ENCODE measurements at places on chromosomes 5 and 9.

- DNase-seq: no peak
These were observed 26.5 kb downstream of the LIX1 start for GRCh38 chr5:97115932-97116331.

GRCh38 chr9:7154003-7154619 is 396.3 kb downstream of the KDM4C start:
- DNase-seq: no peak

DNA sequence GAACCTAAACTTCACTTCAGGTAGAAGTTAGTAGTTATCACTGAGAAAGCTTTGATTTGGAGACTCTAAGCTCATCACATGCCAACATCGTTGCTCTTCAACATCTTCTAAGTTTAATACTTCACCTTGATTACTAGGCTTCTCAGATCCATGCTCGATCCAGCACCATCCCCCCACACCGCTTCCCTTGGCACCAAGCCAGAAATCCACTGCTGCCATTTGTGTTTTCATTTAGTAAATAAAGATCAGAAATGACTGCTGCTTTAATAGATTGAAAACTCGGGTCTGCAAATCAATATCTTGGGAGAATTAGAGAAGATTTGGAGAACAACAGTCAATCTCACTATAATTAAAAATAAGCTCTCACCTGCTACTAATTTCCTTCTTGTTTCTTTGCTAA is 214.7 kb upstream of the NR4A3 start:
- no peak for DNase-seq

GRCh38 chr9:14089051-14089803 is 224.7 kb downstream of the NFIB start:
- DNase-seq: no peak

DNA sequence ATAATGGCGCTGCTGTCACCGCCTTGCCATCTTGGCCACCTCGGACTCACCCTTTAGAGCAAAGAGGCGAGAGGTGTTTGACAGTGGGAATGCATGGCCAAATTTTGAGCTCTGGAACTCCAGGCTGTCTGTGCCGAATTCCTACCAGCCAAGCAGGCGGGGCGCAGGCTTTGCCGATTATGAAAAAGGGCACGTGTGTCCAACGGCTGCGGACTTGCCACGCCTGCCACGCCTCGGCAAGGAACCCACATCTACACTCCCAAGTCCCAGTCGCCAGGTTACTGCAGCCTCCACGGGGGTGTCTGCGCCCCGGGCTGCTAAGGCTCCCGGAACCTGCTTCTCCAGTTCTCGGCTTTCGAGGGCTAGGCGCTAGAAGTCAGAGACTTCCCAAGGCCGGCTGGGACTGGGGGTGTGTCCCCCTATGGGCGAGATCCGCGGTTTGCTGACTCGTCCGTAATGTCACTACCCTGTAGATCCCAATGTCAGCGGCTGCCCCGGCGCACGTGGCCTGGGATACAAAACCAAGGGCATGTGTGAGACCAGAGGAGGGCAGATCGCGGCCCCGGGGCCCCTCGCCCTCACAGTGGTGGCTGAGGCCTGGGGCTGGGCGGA is 2.8 kb downstream of the NPR3 start:
- DNase-seq: no peak

DNA sequence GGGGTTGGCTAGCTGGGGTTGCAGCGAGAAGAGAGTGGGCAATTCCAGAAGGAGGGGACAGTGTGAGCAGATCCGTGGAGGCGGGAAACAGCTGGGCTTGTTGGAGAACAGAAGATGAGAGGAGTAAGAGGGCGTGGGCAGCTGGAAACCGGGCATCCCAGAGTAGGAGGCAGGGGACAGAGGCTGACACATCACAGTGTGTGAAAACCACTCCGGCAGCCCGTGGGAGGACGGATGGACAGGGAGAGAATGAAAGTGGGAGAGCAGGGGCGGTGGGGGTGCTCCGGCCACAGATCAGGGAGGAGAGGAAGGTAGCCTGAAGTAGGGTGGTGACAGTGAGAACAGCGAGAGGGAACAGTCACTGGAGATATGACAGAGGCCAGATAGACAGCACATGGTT is 8.3 kb upstream of the PSMB7 start:
- no peak for DNase-seq

DNA sequence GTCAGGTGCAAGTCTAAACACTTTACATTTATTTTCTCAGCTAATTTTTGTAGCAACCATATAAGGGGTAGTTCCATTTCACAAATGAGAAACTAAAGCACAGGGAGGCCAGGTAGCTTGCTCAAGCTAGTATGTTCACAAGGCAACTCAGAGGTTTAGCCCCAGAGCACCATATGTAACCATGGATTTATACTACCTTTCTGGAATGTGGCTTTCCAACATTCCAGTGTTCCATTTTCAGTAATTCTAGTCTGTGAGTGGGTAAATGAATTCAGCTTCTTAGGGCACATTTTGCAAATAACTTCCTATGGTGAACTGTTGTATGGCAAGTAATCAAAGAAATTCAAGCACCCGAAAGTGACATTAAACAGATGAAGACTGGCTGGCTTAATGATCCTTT is 25.0 kb upstream of the CAST start:
- DNase-seq: no peak

GRCh38 chr5:68217528-68217927 is 2.0 kb downstream of the PIK3R1 start:
- peak; percentile 26 for DNase-seq

DNA sequence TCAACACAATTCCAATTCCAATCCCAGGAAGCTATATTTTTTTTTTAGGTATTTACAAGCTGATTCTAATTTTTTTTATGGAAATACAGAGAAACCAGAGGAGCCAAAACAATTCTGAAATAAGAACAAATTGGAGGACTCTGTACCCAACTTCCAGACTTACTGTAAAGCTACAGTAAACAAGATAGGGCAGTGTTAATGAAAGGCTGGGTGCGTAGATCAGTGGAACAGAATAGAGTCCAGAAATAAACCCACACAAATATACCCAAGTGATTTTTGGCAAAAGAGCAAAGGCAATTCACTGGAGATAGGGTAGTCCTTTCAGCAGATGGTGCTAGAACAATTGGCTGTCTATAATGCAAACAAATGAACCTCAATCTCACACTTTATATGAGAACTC is 50.6 kb downstream of the WHRN start:
- no peak for DNase-seq

DNA sequence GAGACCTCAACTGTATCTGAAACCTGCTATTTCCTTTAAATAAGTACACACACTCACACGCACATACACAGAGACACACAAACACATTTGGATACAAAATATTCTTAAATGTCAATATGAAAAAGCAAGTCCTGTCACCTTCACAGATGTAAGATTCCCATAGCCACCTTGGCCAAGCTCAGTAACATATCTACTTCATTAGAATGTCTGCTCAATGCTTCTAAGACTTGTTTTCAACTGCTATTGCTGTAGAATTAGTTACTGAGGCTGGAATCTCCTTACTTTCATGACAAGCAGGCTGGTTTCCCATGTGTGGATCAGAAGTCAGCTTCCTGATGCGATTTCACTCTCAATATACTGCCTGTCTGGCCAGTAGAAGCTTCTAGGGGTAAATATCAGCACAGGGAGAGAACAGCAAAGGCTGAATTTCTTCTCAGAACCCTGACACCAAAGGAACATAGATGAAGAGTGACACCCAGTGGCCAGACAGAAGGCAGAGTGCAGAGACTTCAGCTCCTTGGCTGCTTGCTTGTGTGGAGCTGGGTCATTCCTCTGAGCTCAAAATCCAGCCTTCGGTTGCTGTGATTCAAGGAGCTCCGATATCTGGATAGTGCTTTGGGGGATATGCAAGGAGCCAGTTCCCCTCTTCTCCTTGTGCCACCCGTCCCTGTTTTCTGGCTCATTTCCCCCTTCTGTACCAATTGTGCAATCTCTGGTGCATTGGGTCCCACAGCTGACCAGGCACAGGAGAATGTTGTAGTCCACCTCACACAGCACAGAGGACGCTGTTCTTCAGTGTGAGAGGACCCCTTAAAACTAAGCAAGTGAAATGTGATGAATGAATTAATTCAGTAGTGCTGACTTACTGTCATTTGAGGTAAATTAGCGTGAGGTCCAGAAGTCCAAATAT is 26.6 kb upstream of the ABLIM3 start:
- DNase-seq: peak; percentile 65

DNA sequence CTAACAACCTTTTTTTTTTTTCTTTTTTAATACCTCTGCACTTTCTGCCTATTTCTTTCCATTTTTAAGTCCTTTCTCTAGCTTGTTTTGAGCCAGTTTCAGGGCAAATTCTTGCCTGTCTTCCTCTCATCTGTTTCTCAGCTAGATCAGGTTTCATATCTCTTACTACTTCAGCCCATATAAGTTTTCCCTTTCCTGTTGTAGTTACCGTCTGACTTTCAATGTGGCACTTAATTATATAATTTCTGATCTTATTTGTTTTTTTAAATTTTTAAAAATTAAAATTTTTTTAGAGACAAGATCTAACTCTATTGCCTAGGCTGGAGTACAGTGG is 104.7 kb upstream of the ELL2 start:
- DNase-seq: no peak

GRCh38 chr5:179623906-179624741 is 653 bp upstream of the HNRNPH1 start:
- DNase-seq: no peak

GRCh38 chr9:7273575-7273974 is 515.8 kb downstream of the KDM4C start:
- peak; percentile 43 for DNase-seq

- no peak for DNase-seq
These were observed 20.8 kb downstream of the OBP2B start for GRCh38 chr9:133188006-133188842.

- DNase-seq: no peak
These were observed 82.1 kb upstream of the ALDH1A1 start for GRCh38 chr9:73034962-73035361.

DNA sequence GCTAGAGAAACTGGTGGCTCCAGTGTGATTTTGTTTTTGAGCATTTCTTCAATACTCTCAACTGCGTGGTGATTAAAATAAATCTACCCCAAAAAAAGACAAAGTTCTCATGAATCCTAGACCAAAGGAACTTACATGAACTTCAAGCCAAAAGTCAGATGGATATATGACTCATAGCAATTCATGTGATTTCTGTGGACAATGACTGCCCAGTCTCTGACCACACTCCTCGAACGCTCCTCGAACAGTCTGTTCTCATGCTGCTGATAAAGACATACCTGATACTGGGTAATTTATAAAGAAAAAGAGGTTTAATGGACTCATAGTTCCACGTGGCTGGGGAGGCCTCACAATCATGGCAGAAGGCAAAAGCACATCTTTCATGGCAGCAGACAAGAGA is 46.4 kb upstream of the CEP78 start:
- DNase-seq: no peak

DNA sequence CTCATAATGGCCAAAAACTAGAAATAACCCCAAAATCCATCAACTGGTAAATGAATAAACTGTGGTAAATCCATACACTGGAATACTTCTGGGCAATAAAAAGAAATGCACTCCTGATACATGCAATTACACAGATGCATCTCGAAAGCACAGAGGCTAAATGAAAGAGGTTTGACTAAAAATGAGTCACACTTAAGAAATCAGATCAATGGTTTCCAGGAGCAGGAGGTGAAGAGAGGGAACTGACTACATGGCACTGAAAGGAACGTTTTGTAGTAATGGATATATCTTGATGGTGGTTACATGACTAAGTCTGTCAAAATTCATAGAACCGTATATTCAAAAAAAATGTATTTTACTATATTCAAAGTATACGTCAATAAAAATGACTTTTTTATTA is 42.4 kb downstream of the STRBP start:
- no peak for DNase-seq

GRCh38 chr5:151140686-151141459 is 16.7 kb downstream of the ANXA6 start:
- DNase-seq: no peak

DNA sequence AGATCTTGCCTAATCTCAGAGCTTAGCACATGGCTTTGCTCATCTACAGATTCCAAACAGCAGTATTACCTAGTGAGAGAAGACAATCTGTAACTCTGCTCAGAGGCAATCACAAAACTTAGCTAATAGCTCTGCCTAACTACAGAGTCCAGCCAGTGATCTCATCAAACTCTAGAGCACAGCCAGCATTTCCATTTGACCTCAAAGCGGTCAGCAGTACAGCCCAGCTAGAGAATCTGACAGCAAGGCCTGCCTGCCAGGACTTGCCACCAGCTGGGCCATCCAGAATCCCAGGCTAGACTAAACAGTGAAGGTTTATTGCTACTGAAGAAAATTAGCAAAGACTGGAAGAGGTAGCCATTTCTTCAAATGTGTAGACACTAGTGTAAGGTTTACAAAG is 217.9 kb upstream of the VLDLR start:
- no peak for DNase-seq

DNA sequence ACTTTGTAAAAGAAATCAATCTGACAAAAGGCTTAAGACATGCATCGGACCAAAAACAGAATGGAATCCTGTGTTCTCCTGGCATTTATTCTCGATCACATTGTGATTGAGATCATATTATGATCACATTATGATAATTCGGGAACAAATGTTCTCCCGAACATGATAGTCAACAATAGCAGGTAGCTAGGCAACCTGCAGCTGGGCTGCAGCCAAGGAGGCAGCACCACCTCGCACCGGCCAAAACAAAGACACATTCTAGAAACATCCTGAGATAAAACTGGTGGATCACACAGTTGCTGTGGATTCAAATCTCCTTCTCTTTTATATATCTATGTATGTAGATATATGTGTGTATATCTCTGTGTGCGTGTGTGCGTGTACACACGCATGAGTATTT is 480.6 kb upstream of the CYLC2 start:
- no peak for DNase-seq

DNA sequence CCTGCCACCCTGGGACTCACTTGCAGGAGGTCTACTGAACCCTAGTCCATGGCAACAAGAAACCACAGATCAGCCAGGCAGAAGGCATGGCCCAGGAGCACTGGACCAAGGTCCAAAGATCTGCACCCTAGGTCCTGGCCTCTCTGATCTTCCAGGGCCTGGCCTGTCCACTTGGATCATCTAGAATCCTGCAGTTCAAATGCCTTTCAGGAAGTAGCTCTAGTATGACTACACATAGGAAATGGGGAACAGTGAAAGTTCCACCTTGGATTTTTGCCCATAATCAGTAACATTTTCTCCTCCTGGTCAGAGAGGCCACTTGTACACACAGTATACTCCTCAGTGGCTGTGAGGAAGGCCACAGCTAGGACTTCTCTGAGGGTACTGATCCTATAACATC is 11.5 kb downstream of the ANXA6 start:
- DNase-seq: no peak

GRCh38 chr9:61666310-61666709 is 476.5 kb downstream of the SPATA31A7 start:
- DNase-seq: no peak
